Activated naive CD4-positive, alpha-beta T cell treated with anti-CD3 and anti-CD28 coated beads, Interleukin-2, amount 50 U/mL, for 72 hours (primary cell): ENCODE measurements at places on chromosomes 6 and 20. TPM values are rescaled to one million over a fixed set of nuclear protein-coding genes. Genes with fewer than 3 reads are reported as not detected.

The BPIFA1 gene
- not detected for total RNA-seq

The BMP7 gene
- not detected for total RNA-seq

The GRM4 gene
- 0.12 TPM for total RNA-seq

The SAMD10 gene
- 65.4 TPM for total RNA-seq

The RSPO3 gene
- not detected for total RNA-seq

The MTHFD1L gene
- 71.3 TPM for total RNA-seq

The MYLK4 gene
- 0.33 TPM for total RNA-seq

The EPB41L2 gene
- total RNA-seq: 25.6 TPM

The SCGN gene
- not detected for total RNA-seq

DNA sequence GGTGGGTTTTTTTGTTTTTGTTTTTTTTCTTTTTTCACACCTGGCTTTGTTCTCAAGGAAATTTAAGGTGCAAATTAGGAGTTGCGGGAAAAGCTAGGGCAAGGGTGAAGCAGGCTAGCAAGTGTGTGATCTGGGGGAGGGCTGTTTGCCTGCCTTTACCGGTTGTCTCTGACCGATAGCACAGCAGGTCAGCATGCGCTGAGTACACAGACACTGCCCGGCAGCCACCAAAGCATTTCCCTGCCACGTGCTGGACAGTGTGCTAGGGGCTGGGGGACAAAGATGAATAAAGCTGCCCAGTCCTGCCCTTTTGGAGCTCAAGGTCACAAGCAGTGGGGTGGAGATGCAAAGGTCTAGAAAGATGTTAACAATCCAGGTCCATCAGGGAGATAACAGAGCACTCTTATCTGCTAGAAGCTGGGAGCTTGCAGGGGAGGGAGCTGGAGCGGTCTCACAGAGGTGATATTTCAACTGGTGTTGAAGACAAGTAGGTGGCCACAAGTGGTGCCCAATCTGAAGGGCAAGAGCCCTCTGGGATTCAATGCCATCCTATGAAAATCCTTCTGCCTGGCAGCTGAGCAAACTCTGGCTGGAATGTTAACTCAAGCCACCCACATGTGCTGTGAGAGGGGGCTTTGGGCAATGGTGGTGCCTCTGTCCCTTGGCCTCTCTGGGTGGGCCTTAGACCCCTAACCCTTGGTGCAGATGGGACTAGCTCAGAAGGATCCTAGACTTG, 24.5 kb downstream of the TTBK1 start:
- DNase-seq: no peak

DNA sequence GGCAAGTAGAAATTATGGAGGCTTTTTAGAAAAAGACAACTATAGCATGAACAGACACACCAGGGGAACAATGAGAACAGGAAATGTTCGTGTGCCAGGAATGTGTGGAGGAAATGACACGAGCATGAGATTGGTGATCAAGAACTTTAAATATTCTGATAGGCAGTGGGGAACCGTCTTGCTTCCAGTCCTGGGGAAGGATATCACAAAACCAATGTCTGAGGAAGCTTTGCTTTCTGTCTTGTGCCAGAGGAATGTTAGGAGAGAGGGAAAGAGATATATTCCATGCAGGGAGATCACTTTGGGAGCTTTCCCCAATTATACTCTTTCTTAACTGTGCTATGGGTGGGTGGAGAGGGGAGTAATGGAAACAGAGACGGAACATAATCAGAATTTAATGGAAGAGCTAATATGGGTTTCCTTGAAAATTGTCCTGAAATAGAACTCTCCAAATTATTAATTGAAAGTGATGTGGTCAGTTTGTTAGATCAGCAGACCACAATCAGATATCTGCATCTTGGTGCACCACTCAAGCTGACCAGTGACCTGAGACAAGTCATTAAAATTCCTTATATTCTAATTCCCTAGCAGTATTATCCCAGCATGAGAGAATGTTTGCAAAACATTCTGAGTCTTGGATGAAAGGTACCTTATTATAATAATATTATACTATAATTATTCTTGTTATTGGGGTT, 178.2 kb downstream of the SOX4 start:
- no peak for DNase-seq

DNA sequence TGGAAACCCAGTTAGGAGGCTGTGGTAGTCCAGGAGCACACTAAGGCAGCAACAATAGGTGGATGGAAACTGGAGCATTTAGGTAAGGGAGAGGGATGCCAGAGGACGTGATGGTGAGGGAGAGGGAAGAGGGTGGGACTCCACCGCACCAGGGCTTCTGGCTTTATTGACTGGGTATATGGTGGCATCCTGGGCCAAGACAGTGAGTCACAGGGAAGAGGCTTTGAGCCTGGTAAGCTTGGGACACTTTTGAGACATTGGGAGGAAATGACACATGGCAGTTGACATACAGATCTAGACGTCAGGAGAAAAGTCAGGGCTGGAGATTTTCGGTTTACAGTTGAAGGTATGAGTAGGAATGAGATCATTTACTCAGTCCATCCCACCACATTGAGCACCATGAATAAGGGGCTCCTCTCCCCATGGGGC, 14.9 kb downstream of the NT5E start:
- DNase-seq: peak; percentile 76

DNA sequence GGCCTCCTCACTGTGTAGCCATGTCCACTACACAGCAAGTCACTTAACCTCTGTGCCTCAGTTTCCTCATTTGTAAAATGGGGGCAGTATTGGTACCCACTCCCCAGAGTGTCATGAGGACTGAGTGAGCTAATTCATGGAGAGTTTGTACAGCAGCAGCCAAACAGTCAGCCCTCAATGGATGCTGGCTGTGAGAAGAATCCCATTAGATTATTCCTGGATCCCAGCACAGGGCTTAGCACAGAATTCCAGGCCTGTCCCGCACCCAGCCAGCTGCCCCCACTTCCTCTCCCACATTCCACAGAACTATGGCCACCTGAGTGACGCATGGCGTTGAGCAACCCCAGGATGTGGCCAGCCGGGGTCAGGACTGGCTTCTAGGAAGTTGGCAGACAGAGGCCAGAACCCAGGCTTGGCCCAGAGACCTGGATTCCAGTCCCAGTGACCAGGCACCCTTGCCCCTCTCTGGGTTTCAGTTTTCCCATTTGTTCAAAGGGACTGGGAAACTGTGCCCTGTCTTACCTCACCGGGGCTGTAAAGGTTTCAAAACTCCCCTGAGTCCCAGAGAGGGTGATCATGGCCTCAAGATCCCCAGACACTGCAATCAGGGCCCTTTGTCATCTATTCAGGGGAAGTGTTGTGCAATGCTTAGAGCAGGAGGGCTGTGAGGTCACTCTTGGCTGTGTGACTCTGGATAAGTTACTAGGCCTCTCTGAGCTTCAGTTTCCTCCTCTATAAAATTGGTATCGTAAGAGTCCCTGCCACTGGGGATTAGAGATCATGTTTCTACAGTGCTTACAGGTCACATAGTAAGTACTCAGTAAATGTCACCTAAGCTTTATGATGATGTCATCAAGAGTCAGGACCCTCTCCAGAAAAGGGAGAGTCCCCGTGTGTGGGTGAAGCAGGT, 3.0 kb upstream of the TGM2 start:
- DNase-seq: no peak

DNA sequence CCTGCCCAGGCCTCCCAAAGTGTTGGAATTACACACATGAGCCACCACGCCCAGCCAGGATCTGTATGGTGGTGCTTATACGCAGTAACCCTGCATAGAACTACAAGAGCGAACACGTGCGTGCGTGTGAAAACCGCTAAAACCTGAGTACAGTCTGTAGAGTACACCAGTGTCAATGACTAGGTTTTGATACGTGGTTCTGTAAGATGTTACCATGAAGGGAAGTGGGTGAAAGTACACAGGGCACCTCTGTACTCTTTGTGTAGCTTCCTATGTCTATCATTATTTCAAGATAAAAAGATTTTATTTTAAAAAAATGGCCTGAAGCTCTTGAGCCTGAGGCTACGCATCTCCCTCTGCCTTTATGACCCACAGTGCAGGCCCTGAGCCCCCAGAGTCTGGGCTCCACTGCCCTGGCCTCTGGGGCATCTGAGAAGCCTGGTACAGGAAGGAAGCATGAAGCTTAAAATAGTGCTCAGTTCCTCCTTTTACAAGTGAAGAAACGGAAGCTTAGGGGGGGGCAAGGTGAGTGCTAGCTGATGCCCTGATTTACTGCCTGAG, 21.6 kb downstream of the LY86 start:
- no peak for DNase-seq

- DNase-seq: no peak
These were observed 120.6 kb upstream of the TMEM181 start for GRCh38 chr6:158439255-158439654.

GRCh38 chr6:7691021-7691420, 34.9 kb upstream of the BMP6 start:
- DNase-seq: no peak

DNA sequence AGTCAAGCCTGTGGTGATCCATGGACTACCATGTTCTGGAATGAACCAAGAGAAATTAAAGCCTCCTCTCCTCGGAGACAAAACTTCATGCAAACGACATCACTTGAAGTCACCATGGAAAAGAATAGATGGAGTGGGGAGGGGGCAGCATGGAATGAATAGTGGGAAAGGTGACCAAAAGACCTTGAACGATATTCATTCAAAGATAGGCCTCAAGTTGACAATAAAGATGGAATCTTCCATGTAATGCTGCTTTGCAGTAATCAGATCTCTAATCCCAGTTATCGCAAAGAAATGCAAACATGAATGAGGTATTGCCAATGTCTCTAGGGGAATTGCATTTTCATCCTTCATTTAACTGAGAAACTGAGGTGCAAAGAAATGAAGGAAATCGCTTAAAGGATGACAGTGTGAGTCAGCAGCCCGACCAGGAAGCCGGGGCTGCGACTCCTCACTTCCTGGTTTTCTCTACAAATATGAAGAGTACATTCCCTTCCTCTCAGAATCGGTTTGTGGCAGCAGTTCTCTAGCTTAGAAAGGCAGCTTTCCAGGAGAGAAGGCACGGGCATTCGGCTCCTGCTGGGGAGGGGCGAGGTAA, 65.6 kb upstream of the RREB1 start:
- DNase-seq: no peak

GRCh38 chr6:162750776-162751175, 23.0 kb downstream of the PACRG start:
- no peak for DNase-seq

DNA sequence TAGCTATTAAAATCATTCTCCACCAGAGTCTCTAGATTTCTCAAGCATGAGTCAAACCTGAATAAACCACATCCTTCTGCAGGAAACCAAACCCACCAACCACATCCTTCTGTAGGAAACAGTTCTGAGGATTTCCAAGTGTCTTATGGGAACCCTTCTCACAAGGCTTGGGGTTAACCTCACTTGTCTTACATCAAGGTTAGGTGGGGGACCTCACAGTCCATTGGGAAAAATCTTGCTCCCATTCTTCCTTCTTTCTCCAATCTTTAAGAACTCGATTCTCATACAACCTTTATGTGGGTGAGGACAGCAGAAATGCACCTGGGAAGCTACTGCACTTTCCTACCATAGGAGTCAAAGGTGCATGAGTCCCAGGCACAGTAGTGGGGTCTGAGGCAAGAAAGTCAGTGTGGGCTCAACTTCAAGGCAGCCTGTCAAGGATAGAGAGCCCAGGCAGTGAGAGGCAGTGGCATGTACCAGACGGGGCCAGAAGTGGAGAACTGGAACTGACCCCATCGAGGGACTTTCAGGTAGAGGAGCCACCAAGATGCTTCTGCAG, 114.5 kb downstream of the SLC22A3 start:
- peak; percentile 43 for DNase-seq

GRCh38 chr6:44269178-44269920, 901 bp upstream of the TMEM151B start:
- DNase-seq: no peak

GRCh38 chr6:34374508-34374907, 18.0 kb downstream of the NUDT3 start:
- no peak for DNase-seq

DNA sequence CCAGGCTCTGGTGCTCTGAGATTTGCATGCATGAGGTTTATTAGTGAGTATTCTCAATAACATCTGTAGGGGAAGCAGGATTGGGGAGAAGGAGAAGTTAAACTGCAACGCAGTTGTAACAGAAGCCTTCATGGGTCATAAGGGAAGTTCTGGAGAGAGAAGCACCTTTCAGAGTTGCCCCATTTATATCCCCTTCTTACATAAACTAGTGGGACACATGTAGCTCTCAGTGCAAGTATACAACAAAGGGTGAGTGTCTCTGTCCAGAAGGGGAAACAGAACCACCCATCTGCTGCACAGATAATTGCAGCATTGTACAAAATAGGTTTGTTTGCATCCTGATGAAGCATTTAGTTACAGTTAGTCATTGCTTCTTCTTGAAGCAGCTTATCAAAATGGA, 4.3 kb upstream of the ADGB start:
- no peak for DNase-seq

DNA sequence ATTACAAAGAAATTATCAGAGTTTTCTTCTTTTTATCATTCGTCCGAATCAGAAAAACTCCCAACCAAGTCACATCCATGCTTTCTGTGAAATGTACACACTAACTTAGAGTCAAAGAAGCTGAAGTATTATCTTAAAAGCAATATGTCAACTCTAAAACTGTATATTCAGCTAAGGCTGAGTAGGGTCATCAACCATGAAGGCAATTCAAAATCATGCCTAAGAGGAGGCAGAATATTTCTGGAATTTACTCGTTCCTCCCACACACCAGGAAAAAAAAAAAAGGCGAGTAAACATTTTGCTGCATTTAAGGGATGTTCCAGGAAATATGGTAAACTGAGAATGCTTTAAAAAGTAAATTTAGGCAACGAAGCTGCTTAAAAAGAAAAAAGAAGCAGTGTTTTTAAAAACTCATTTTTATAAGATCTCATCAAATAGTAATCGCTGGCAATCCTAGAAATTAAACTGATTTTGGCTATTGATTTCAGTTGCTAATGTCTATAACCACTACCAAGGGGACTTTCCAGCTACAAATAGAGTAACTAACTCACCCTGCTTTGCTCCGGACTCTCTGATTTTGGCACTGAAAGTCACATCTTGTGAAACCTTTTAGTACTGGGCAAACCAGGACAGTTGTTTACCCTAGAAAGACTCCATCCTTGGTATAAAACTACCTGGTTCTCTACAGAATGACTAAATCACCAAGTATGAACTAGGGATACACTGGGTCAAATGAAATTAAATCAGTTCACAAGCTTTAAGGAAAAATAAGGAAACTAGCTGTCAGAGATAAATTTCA, 82.8 kb downstream of the MBOAT1 start:
- DNase-seq: no peak

DNA sequence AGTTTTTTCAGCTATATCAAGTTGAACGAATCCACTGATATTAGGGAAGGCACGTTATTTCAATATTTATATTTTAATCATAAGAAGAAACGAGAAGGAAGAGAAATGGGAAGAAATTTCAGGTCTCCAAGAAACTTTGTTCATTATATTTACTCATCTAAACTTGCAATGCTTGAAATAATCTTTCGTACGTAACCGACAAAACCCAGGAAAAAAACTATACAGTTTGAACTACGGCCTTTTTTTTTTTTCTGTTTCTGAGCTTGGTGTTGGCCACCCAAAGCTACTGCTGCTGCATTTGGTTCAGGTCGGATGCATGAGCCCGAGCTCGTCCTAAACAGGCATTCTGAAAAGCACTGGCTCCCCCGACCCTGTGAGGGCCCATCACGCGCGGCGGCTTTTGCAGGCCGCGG, 548 bp downstream of the PERP start:
- DNase-seq: no peak

- no peak for DNase-seq
These were observed 575 bp upstream of the MICAL1 start for GRCh38 chr6:109456111-109456583.

GRCh38 chr6:39568896-39569295, 156.3 kb downstream of the KIF6 start:
- DNase-seq: no peak

GRCh38 chr20:54129350-54129749, 44.4 kb downstream of the CYP24A1 start:
- DNase-seq: no peak
